ENCODE measurements at places on chromosomes 7 and 10. TPM values are rescaled to one million over a fixed set of nuclear protein-coding genes. Genes with fewer than 3 reads are reported as not detected.

The TMEM236 gene
- polyA plus RNA-seq = 0.29 TPM

The ADGRA1 gene
- 1.2 TPM for polyA plus RNA-seq

GRCh38 chr7:128374041-128374440, 12.6 kb upstream of the PRRT4 start:
- no peak for DNase-seq

The DOCK4 gene
- 22.3 TPM for polyA plus RNA-seq

The NEUROG3 gene
- not detected for polyA plus RNA-seq

All from right renal pelvis (tissue), 4 donors.